Islet precursor cell (in vitro differentiated cells): ENCODE measurements at places on chromosomes 5 and 9.

DNA sequence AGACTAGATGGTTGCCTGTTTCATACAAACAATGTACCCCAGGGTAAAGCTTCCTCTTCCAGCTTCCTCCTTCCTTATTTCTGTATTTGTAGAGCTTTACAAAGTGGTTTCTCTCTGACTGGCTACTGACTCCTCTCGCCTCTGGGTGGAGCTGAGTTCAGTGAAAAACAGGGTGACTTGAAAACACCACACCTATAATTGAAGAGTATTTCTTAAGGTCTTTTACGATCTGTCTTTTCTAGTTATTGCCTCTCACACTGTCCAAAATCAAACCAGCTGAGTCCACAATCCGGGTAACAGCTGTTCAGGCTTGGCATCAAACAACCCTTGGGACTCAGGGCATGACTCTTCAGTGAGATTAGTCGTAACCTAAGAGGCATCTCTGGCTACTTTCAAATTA lies 200.4 kb downstream of the ARRDC3 start:
- DNase-seq, result no peak

- DNase-seq, result no peak
These were observed 529.3 kb downstream of the DMRTA1 start for GRCh38 chr9:22975951-22976350.

GRCh38 chr5:154346427-154346826 lies 99.4 kb upstream of the SAP30L start:
- DNase-seq, result no peak

GRCh38 chr5:177557041-177557647 lies 2.8 kb upstream of the FAM193B start:
- DNase-seq, result no peak

GRCh38 chr9:35035851-35036701 lies 36.3 kb downstream of the VCP start:
- DNase-seq, result peak; percentile 68

- DNase-seq, result no peak
These were observed 40.2 kb downstream of the NDST1 start for GRCh38 chr5:150548123-150548522.

DNA sequence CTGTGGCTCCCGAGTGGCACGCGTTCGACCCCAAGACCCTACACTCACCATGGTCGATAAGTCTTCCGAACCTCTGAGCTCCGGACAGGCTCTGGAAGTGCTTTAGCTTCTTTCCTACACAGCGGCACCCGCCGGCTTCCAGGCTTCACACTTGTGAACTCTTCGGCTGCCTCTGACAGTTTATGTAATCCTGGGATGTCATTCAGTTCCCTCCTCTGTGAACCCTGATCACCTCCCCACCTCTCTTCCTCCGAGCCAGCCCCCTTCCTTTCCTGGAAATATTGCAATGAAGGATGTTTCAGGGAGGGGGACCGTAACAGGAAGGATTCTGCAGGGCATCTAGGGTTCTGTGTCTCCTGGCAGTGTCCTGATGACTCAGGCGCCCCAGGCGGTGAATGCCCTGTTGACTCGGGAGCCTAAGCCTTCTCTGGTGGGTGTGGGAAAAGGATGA lies at the start of gene CD14:
Gene CD14, minus strand, starts transcription at position 155 of the 451 bp plus-strand sequence. Its CDS starts 104 bp downstream, at position 51.
- no peak for DNase-seq

DNA sequence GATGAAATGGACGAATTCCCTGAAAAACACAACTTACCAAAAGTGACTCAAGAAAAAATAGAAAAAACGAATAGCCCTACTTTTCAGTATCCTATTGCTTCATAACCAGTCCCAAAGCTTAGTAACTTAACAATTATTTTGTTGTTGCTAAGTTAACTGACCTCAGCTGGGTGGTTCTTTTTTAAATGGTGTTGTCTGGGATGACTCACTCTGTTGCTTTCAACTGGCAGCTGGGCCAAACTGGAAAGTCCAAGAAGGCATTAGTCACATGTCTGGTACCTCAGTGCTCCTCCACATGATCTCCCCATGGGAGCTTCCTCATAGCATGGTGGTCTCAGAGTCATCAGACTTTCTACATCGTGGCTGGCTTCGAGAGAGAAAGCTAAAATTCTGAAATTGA lies 47.8 kb upstream of the ADAMTS2 start:
- peak; percentile 50 for DNase-seq

GRCh38 chr5:164048359-164048926 lies 543.0 kb downstream of the MAT2B start:
- DNase-seq, result no peak

GRCh38 chr5:64742821-64743220 lies 25.7 kb downstream of the SREK1IP1 start:
- DNase-seq, result no peak

DNA sequence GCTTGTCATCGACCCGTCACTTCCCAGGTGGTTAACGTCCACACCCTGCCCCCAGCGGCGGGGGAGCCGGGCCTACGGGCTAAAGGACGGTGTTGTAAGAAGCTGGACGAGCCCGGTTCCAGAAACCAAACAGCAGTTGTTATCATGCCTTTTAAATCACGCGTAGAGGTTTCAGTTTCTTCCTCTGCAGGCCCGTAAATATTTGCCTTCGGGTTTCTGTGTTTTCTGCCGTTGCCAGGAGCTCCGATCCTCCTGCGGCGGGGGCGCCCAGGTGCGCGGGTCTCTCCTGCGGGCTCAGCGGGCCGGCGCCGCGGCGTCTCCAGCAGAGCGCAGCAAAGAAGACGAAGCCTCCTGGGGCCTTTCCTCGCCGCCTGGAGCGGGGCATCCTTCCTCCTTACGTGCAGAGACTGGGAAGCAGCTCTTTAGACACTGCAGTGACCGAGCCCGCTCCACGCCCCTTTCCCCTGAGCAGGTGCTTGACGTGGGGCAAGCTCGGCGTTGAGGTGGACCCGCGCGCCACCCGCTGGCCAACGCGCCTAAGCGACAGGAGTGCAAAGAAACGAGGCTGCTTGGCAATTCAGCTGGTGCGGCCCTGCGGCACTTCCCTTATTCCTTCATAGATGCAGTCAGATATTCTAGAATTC lies 21.8 kb upstream of the TTC1 start:
- DNase-seq, result peak; percentile 95

GRCh38 chr5:53416144-53416738 lies 64.2 kb upstream of the FST start:
- DNase-seq, result no peak

GRCh38 chr5:123444016-123444415 lies 20.8 kb upstream of the CEP120 start:
- DNase-seq, result no peak

DNA sequence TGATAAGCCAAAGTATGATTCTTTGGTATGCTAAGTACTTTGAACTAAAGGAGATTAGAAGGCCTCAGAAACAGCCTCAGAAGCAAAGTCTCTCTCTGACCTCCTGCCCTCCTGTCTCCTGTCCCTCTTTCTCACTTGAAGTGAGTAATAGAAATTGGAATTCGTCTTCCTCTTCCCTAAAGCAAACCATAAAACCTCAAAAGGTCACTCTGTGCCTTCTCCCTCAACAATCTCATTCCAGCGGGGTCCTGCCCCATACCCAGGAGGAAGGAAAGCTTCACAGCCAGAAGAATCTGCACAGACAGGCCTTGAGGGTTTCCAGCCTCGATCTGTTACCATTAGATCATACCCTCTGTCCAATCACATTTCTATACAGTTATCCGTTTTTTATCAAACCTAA lies 87.8 kb downstream of the HAPLN1 start:
- peak; percentile 84 for DNase-seq

DNA sequence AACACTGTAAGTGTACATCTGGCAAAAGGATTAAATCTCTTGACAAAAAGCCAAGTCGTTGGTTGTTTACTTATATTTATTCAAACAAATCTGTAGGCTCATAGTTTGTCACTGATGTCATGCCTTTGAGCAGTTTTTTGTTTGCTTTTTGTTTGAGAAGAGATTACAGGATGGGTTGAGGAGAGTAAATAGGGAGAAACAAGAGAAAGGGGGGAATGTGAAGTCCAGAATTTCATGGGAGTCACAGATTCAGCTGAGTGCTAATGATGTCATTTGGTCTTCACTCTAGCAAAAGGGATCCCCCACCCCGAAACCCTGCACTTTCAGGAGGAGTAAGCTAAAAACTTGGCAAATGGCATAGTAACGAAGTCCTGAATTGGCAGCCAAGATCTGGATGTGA lies 337.4 kb downstream of the GLIS3 start:
- DNase-seq, result no peak

GRCh38 chr5:128290152-128290858 lies 206.7 kb downstream of the SLC12A2 start:
- no peak for DNase-seq
